Fibroblast of the aortic adventitia (primary cell): ENCODE measurements at places on chromosomes 6 and 20.

DNA sequence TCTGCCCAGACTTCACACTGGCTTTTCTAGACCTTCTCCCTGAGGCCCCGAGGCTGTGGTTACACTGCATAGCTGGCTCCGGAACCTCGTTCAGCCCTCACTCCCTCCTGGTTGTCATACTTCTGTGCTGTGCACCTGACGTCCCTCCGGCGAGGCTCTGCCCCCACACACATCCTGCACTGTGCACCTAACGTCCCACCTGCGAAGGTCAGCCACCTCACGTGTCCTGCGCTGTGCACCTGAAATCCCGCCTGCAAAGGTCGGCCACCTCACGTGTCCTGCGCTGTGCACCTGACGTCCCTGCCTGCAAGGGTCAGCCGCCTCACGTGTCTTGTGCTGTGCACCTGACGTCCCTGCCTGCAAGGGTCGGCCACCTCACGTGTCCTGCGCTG is 111.0 kb upstream of the FRMD1 start:
- DNase-seq = no peak

DNA sequence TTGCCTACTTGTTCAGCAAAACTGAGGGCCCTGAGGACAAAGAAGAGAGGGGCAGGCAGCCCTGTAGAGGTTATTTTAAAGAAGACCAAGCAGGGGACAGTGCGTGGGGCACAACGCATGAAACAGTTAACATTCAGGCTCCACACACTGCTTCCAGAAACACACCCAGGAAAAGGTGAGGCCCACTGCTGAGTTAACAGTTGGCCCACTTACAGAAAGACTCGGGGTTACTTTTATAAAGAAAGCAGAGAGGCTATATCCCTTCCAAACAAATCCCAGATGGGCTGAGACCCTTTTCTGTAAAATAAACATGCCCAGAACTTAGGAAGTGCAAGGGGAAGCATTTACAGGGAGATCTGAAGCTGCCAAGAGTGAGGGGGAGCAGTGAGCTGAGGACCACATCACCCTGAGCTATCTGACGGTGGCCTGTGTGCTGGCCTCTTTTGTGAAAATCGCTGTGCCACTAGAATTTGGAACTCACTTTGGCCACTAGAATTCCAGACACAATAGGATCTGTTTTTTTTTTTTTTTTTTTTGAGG is 49.8 kb upstream of the SSTR4 start:
- no peak for DNase-seq

GRCh38 chr6:31142361-31142761 is 3.5 kb upstream of the PSORS1C2 start:
- DNase-seq = no peak

DNA sequence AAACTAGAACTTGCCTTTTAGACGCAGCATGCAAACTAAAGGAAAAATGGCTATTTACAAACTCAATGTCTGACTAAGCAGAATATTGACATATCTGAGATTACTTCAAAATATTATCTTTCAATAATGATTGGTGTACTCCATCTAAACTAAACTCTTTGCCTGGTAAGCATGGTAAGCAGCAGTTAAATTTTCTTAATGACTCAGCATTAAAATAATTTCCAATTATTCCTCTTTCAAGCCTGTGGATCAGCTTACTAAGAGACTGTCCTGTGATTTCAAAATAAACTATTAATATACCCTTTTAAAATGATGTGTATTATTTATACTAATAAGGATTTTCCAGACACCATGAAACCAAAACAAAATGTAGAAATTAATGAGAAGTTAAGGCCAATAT is 226.8 kb upstream of the THEMIS start:
- DNase-seq = no peak

GRCh38 chr20:40922865-40923264 is 105.8 kb upstream of the TOP1 start:
- DNase-seq = no peak

- no peak for DNase-seq
Observed at GRCh38 chr6:147922799-147923198, 414.3 kb downstream of the SAMD5 start.

DNA sequence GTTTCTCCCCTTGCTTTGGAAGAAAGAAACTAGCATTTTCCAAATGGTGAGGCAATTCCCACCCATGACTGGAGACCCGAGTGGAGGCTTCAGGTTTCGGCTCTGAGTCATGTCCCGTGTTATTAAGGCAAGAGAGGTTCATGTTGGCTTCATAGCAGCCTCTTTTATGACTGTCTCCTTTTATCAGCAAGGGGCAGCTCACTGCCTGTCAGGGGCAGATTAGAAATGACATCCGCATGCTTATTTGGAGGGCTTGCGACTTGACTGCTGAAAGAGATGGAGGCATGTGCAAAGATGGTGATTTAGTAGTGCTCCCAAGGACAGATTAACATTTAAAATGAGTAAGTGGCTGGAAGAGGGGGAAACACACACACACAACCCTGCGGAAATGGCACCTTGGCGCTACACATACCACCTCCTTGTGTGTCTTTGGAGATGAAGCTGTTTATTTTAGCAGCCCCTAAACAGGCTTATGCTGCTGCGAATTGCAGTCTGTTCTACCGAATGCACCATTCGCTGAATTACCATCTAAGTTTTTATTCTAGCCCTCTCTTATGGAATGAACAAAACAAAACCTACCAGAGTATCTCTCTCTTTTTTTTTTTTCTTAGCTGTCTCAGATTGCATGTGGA is 52.1 kb upstream of the VSTM2L start:
- no peak for DNase-seq

DNA sequence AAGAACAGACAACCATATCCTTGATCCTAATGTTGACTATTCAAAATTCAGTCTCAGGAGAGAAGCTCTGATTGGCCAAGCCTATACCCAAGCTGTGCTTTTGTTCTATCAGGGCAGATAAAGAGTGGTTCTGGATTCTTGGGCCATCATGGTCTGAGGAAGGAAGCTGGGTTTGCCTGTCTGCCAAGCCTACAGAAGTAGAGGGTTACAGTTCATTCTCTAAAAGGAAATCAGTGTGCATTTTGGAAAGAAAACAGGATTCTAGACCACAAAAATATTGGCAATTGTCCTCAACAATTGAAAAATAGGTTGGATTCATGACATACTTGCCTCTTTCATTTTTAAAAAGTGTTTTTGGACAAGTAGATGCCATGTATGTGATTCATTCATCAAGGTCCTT is 145.4 kb upstream of the BMP2 start:
- DNase-seq = peak; percentile 12

- DNase-seq = no peak
Observed at GRCh38 chr6:136922685-136923006, 545 bp downstream of the SLC35D3 start.

DNA sequence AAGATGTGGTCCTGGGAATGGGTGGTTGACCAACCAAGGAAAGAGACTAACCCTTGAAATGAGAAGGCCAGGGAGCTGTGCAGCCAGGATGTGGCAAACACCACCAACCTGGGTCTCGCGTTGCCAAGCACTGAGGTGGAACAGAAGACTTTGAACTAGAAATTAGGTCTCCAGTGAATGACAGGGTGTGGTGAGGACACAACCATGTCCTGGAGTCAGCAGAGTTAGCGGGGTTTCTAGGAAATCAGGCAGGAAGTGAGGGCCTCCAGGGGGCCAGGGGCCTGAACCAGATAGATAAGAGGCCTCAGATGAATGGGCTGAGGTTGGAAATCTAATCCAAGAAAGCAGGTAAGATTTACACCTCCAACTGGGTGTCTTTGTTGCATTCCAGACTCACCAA is 353.3 kb upstream of the ARID1B start:
- DNase-seq = no peak

- DNase-seq = no peak
Observed at GRCh38 chr20:1537731-1538058, 19.8 kb downstream of the SIRPD start.

DNA sequence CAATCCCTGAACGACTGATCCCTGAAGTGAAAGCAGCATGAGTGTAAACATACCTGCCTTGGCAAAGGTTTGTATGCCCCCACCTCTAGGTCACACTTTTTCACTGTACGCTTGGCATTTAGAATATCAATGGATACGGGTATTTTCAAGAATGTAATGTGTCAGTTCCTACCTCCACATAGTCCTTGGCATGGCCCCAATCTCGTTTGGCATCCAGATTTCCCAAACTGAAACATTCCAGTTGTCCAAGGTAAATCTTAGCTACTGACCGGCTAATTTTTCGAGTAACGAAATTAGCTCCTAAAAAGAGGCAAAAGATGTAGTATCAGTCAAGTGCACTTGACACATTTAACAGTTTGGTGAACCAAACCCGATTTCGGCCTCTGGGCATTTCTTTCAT is 315.5 kb downstream of the GMDS start:
- DNase-seq = no peak

GRCh38 chr6:138996524-138996923 is 8.5 kb upstream of the REPS1 start:
- DNase-seq = no peak

DNA sequence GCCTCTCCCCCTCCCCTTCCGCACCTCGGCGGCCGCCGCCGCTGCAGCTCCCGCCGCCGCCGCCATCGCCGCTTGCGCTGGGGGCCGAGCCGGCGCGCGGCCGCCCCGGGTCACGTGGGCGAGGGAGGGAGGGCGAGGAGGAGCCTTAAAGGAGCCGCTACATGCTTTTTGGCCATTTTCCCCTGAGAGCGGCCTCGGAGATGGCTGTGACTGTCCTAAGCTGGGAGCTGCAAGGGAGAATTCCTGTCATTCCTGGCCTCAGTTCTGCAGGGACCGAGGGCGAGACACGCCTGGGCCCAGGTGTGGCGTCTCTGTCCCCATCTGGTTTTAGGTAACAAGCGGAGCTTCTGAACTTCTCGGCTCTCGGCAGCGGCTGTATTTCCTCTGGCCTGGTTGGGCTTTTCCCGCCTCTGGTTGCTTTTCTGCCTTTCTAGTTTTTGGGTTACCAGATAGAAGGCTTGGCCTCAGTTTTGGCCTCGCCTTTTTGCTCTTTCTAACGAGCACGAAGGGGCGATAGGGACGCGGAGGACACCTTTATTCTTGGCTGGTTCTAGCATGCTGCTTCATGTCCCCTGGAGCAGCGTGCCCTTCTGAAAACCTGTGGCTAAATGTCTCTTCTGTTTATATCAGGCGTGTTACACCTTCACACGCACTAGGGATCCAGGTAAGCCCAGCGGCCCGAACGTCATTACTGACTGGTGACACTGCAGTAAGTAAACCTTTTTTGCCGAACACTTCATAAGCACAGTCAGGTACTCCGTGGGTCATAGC is at the start of gene EHMT2:
Gene EHMT2 (minus strand): TSS at position 87 of the 771 bp plus-strand sequence. CDS start 21 bp downstream, at position 66.
- peak; percentile 71 for DNase-seq

- DNase-seq = no peak
Observed at GRCh38 chr20:38214256-38215193, 46.0 kb downstream of the KIAA1755 start.

DNA sequence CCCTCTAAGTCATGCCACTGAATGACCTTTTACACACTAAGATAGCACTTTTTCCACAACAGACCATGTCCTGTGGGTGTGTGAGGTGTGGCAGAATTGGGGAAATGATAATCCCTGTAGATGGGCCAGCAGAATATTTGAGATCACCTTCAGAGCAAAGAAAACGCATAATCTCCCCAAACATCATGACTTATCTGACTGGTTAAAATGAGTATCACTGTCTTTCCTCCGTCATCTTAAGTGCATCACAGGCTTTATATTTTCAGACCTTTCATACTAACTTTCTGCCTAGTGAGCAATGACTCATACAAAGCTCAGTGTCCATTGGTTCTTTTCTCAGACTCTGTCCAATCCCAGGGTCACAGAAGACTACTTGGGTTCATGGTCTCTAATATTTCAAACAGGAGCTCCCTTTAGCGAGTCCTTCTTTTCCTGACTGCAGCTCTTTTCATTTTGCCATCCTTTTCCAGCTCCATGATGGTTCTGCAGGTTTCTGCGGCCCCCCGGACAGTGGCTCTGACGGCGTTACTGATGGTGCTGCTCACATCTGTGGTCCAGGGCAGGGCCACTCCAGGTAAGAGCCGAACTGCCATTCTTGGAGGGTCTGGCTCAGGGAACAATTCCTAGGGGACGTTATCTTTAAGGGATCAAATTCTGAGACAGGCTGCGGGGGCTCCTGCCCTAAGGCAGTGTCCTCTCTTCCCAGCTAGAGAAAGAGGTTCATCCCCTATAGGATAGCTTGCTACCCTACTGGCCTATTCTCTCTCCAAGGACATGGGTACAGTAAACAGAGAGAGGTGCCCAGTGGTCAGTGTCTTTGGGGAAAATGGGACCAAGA is at the start of gene HLA-DPB1:
Gene HLA-DPB1 (plus strand): TSS at position 423 of the 838 bp plus-strand sequence. CDS start 52 bp downstream, at position 475.
- peak; percentile 54 for DNase-seq

GRCh38 chr20:62425281-62426058 is 1.9 kb downstream of the RBBP8NL start:
- no peak for DNase-seq

DNA sequence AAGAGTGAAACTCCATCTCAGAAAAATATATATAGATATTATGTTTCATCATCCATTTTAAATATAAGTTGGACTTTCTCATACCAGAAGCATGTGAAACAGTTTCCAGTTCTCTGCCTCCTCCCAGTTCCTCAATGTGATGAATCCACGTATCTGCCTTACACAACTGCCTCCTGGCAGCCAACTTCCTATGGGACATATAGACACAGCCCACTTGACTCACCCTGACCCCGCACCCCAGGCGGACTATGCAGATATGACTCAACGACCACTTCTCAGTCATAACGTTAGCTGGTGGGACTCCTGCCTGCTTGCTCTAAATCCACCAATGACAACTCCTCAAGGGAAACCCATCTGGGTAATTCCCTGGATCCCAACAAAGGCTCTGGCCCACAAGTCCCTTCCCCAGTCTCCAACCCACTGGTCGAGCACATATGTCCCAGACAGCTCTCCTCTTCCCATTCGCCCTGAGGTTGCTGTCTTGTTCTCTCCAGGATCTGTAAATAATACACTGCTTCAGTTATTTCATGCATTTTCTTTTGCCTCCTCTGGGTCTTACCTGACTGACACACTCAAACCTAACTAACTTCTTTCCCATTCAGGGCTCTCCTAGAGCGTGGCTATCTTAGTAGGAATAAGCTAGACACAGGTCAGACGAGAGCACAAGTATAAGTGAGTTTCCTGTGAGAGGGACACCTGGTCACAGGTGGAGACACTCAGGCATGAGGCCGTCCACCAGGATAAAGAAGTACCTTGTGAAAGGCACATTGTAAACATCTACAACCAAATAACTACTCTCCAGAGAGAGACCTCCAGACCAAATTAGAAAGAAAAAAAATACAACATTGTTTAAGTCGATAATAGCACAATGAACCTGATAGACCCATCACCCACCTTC is 548.5 kb downstream of the CD83 start:
- DNase-seq = peak; percentile 94

DNA sequence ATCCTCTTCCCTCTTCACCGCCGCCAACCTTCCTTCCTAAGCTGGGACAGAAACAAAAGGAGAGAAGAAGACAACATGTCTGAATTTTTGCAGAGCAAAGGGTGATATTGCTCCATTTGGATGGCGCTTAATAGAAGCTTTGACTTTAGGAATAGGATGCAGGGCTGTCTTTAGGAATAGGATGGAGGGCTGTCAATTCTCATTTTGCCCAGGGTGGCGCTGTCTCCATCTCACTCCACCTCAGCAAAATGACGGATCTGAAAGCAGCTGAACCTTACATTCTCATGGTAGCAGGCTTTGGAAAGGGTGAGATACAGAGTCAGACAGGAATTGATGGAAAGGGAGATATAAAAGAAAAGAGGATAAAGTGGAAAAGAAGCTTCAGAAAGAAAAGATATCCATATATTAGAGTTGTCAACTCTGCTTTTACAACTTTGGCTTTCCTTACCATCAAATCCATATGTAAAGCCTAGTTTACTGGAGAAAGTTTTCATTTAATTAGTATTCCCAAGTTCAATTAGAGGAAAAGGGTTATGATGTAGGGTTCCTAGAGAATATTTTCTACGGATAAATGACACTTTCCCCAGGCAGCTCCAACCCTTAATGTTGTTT is 2.4 kb downstream of the MTCL3 start:
- DNase-seq = no peak
